Left renal pelvis (tissue), 4 donors: ENCODE measurements at places on chromosomes 11 and 22.

DNA sequence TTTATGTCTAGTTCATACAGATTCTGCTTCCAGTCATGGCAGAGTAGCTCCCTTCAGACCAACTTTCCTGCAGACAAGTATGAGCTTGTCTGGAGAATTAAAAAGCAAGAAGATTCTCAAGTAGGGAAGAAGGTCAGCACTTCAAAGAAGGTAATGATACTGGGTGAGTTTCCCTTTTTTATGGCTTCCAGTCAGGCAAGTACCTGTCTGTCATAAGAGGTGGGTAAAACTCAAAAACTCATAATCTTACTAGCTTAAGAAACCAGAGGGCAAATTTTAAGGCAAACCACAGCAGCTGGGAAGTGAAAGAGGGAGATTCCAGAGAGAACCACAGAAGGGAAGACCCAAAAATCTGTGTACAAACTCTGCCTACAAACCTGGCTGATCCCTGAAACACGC, 54.2 kb downstream of the DENND5A start:
- DNase-seq = no peak

- no peak for DNase-seq
These were observed 1.4 kb downstream of the PRR14L start for GRCh38 chr22:31748490-31748889.

GRCh38 chr11:33329705-33330329, 72.6 kb downstream of the HIPK3 start:
- DNase-seq = peak; percentile 17

DNA sequence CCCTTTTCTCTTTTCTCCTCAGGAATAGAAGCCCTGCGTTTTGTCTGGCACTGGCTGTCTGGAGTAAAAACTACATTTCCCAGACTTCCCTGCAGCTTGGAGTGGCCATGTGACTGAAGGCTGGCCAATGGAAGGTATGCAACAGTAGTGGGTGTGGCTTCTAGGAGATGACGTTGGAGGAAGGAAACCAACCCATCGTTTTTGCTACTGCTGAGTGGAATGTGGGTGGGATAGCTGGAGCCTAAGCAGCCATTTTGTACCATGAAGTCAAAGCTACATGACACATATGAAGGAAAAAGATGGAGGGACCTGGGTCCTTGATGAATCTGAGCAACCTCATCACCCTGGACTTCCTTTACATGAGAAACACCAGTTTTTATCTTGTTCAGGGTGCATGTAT, 19.6 kb downstream of the FGF3 start:
- DNase-seq = no peak

DNA sequence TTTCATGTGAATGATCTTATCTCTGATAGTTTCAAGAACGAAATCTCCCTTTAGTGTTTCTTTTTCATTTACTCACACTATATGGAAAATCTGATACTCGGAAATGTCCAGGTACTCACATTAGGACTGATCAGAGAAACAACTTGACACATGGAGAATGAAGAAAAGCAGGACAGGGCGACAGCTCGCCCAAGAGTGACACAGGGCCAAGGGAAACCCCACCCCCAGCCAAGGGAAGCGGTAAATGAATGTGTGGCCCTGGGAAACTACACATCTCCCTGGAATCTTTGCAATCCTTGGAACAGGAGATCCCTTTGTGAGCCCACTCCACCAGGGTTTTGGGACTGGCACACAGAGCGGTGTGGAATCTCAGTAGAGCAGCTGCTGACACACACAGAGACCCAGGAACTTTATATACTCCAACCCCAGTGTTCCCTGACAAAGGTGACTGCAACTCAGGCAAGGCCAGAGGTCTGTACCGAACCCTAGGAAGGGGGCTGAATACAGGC, 303.7 kb upstream of the ARHGAP42 start:
- no peak for DNase-seq

DNA sequence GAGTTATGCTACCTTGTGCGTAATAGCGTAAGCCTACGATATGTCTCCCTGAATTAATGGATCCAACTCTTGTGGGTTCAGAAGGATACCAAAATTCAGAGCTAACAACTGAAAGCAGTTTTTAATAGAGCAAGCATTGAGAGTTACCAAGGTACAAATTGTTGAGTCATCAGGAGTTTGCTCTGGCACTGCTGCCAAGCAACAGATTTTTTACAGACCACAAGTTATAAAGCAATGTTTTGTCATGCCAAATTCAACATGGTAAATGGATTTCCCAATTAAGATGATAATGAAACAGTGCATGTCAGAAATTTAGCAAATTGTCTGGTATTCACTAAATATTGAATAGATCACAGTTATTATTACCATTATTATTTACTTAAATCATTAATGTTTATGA, 295.6 kb downstream of the NELL1 start:
- DNase-seq = no peak

GRCh38 chr22:23777776-23778576, 5.3 kb downstream of the MMP11 start:
- DNase-seq = no peak

DNA sequence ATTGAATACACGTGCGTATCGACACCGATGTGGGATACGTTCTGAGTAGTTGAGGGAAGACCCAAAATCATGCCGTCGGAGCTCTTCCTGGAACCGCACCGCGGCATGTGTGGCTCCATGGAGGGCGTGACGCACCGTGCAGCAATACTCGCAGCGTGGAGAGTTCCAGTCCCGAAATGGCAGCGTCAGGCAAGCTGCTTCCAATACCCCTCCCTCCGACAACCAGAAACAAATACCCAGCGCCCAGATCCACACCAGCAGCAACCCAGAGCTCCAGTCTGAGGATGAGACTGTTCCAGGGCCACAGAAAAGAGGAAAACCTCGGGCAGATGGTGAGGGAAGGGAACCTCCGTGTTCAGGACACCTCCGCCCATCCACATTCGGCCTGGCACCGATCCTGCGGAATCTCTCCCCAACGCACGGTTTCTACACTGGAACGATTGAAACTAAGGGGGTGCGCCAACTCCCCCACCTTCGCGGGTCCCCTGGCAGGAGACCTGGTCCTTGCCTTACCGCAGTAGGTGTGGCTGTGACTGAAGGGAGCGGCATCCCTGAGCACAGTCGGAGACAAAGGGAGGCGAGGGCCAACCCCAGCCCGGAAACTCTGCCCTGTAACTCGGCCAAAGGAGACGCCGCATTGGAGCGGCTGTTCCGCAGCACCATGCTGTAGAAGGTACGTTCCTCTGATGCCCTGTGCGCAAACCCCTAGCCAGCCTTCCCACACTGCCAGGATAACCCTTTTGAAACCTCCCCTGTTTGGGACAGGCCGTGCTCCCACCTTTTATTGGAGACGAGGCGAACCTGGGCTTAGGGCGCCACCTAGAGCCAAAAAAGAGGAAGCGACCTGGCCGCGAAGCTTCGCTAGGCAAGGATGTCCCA, 28.2 kb downstream of the DBX1 start:
- peak; percentile 53 for DNase-seq

DNA sequence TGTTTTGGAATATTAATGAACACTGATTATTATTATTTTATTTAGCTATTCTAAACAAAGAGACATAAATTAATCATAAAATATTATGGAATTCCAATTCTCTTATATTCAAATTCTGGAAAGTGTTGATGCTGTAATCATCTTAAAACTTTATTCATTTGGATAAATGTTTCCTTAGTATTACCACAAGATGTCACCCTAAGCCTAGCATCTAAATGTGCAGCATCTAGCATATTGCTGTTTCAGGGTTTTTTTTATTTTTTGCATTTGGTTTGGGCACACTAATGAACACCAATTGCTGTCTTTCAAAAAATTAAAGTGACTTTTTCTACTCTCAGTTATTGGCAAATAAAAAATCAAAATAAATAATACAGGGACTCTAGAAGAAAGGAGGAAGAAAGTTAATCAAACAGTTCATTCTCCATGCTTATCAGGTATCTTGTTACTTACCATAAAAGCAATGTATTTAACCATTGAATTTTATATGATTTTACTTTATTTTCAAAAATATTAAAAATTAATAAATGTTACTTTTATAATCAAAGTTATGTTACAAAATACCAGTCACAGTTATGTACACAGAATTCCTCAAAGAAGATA, 31.8 kb downstream of the DLG2 start:
- no peak for DNase-seq
